ENCODE measurements at places on chromosomes 3 and 15.

DNA sequence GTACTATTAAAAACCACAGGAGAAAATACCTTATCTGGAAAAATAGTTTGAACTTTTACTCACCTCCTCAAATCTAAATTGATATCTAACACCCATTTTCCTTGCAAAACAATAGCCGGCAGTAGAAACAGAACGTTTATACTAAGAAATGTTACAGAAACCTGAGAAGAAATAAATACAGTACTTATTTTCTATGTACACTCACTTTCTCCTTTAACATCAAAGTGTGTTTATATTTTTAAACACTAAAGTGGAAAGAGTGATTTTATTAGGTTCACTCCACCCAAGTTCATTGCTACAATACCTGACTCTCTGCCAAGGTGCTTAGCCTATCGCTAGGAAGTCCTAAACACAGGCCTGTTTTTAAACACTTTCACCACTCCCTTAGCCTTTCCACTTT, 87.8 kb upstream of the TJP1 start:
- DNase-seq: no peak

- no peak for DNase-seq
These were observed 19.1 kb downstream of the IREB2 start for GRCh38 chr15:78457101-78457500.

DNA sequence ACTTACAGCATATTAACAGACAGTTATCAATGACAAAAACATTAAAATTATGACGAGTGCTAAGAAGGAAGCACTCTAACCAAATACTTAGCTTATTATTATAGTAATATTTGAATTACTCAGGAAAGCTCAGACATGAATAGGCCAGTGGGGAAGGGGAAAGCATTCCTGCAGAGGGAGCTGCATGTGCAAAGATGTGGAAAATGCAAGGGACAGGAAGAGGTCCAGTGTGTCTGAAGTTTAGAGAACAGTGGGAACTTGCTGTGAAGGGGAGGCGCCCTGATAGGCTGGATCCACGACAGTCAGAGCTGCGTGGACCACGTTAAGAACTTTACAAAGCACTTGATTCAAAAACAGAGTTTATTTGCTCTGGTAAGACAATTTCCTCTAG, 1.2 kb upstream of the SPICE1 start:
- DNase-seq: peak; percentile 62

DNA sequence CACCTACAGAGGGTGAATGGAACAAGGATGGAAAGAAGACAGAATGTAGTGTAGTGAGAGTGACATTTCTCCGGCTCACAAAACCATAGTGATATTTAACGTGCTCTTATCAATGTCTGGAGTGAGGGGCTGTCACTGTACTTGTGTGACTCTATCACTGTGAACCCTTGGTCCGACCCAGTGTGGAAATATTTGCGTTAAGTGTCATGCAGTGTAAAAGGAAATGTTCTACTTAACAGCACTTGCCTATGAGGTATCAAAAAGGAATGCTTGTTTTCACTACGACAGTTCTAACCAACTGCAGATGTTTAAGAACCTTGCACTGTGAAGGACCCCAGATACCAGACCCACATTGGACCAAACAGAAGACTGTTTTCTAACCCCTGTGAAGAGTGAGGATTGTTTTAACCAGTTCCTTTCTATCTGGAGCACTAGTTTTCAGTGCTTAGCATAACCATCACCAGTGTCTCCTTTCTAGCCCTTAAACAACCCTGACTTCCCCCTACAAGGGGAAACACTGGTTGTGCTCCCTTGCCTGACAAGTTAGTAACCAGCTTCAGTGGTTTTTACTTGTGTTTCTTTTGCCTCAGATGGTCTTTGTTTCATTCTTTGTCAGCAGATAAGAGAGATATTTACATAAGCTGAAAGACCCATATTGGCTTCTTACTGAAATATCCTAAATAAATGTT, 144.7 kb upstream of the ABHD17C start:
- DNase-seq: no peak

- DNase-seq: no peak
These were observed 794.8 kb downstream of the MCTP2 start for GRCh38 chr15:95025924-95026728.

- peak; percentile 20 for DNase-seq
These were observed 6.5 kb upstream of the DNASE1L3 start for GRCh38 chr3:58217209-58217811.

DNA sequence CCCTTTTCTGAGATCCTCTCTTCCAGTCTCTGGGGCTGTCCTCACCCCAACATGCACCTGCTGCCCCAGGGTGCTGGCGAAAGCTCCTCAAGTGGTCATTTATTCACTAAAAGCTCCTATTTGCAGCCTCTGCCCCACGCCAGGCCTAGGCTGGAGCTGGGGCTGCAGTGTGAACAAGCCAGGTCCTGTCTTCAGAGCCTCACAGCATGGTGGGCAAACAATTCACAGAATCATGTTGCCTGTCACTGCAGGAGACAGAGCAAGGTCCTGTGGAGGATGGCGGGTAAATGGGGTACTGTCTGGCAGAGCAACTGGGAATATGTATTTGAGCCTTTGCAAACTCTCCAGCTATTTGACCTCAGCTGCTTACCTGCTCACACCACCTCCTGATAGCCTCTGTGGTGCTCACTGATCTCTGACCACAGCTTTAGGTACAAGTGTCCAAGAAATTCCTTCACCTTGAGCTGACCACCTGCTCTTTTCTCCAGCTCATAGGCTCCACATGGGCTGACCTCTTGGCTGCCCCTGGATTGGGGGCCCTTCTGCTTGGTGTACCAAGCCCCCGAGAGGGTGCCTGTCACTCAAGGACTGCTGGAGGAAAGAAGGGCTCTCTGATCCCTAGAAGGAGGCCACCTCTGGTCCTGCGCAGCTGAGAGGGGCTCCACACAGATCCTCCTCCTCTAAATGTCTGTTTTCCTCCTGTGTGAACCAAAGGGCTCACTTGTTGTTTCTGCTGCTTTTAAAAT, 35.6 kb downstream of the AMOTL2 start:
- DNase-seq: no peak

- DNase-seq: no peak
These were observed 855.9 kb downstream of the MCTP2 start for GRCh38 chr15:95087253-95087609.

- no peak for DNase-seq
These were observed 33.5 kb upstream of the RBP1 start for GRCh38 chr3:139572847-139573672.

DNA sequence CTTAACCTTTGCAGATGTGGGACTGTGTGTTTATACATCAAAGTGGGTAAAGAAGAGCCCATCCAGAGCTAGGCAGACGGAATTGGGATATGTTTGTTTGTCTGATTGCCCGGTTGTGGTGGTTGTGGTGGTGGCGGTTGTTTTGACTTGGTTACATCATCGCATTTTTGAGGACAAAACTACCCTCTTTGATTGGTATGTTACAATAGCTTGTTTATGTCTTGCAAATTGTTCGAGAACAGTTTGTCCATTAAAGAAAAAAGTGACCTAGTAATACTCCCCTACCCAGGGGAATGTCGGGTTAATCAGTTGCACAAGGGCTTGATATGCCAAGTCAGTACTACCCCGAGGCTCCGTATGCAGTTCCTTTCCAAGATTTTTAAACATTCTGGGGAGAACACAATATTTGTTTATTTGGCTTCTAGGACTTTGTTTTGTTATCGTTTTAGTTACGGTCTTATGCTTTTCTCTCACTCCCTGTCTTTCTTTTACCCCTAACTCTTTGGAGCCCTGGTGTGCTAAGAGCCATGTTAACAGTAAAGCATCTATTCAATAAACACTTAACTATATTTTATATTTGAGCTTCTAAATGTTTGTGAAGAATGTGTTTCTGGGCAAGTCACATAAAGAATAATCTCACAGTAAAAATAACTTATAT, 315.4 kb downstream of the LPP start:
- DNase-seq: no peak

- DNase-seq: no peak
These were observed 33.6 kb upstream of the EIF5A2 start for GRCh38 chr3:170942011-170942410.

- no peak for DNase-seq
These were observed 12.3 kb downstream of the ETFA start for GRCh38 chr15:76298986-76299385.

- peak; percentile 64 for DNase-seq
These were observed 634 bp downstream of the STAG1 start for GRCh38 chr3:136751316-136752171.

DNA sequence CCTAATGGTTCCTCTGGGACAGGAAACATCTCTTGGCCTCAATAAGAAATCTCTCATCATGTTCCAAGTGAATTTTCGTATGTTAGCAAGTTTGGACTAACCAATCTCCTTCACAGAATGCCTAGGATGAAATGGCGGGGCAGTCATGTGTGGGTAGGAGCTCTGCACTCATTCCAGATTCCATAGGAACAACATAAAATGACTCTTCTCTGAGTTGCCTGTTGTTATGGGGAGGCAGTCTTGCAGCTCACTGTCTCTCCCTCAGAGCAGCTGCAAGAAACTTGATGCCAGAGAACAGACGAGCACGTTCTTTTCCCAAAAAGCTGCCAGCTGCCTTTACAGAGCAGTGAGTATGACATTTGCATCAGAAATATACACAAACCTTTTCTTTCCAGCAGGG, 34.1 kb downstream of the SPATA12 start:
- DNase-seq: no peak

- DNase-seq: no peak
These were observed 112.5 kb upstream of the MLF1 start for GRCh38 chr3:158458464-158458863.

GRCh38 chr15:87369269-87369668, 887.3 kb downstream of the NTRK3 start:
- DNase-seq: no peak

DNA sequence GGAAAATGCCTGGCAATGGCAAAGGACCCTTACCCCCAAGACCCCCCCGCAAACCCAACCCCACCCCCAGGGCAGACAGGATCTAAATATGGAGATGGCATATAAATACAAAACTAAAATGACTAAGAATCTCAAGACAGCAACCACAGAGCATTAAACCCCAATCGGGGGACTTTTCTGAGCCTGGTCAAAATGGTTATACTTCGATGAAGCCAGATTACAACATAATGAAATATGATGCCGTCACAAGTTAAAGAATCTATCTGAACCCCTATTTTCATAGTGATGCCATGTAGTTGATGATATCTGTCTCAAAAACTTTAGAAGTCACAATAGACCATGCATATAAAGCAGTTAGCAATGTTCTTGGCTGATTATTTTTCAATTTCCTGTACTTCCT, 223.6 kb downstream of the CGGBP1 start:
- no peak for DNase-seq

DNA sequence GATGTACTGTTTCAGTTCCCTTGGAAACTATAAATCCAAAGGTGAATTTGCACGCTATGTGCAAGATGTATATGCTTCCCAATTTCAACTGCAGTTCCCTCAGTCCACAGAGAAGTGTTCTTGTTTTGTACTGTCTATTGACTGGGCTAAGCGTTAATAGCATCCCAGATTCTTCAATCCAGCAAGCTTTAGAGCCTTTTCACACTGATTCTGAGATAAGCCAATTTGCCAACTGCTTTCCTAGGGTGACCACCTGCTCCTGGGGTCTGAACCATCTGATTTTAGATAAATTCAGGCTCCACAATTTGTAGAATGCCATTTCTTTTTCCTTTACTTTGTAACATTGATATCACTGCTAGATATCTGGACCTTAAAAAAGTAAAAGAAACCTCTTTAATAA, 340.1 kb downstream of the PTPRG start:
- no peak for DNase-seq

All from NCI-H2227 treated with DMSO at 0.1 percent for 48 hours (cell line).